ENCODE measurements at places on chromosomes 4 and X. TPM values are rescaled to one million over a fixed set of nuclear protein-coding genes. Genes with fewer than 3 reads are reported as not detected.

HSFX4 gene
- not detected for total RNA-seq

POF1B gene
- total RNA-seq, result 0.28 TPM

GPR173 gene
- 7.0 TPM for total RNA-seq

DNA sequence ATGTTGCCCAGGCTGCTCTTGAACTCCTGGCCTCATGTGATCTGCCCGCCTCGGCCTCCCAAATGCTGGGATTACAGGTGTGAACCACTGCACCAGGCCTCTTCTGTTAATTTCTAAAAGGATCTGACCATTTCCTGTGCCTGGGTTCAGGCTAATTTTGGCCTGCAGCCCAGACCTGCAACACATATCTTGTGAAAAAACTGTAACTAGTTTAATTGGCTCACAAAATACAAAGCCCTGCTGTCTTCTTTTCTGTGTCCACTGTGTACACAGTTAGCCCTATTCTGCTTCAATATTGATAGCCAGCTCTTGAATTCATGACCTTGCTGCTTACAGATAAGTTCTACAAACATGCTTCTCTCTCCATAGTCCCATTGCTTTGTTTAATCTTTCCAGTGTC lies 753.5 kb downstream of the PDHA2 start:
- no peak for DNase-seq

DNA sequence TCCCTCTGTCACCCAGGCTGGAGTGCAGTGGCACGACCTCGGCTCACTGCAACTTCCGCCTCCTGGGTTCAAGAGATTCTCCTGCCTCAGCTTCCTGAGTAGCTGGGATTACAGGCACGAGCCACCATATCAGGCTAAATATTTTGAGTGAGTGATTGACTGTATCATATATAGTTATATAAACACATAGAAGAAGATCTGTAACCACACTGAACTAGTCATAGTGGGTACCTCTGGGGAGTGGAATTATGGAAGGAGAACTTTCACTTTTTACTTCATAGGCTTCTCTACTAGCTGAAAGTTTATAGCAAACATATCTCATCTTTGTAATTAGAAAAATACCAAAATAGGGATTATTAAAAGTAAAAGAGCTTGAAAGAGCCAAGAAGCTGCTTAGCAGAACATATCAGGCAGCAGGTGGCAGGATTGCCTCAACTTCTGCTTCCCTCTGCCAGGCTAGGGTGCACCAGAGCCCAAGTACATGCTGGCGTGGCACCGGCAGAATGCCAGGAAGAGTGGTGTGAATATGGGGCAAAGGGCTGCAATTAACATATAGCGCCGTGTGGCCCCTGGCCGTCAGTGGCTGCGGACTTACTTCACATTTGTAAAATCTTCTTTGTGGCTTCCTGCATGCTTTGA lies 39.5 kb upstream of the CD40LG start:
- peak; percentile 13 for DNase-seq

DNA sequence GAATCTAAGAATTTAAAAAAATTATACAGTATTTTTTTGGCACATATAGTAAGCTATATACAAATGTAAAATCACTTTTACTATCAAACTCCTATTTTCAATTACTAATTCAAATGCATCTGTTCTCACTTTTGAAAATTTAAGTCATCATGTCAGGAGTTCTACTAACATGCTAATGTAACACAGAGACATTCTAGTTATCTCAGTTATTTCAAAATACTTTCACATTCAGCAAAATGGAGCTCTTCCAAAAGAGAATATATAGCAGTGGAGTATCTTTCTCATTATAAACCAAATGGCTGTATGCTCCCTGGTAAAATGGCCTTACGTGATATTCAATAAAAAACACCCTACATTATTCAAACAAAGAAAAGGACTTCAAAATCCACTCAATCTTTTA lies 42.3 kb downstream of the RFC1 start:
- DNase-seq, result no peak

GRCh38 chrX:9241427-9241826 lies 207.5 kb upstream of the FAM9B start:
- no peak for DNase-seq

DNA sequence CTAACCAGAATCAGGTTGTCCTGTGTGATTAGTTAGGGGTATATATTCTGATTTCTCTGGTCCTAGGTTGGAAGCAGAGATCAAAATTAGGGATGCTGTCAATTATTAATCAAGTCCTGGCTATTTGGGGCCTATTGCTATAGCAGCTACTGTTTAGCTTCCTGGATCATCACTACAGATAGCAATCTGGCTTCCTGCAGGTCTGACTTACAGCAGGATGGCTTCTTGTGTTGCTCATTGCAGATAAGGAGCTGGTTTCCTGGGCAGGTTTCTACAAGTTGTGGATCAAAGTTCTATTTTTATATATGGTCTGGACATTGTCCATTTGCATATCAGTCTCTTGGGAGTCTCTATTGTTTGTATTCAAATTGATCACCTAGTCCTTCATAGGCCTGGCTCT lies 57.7 kb upstream of the C4orf54 start:
- DNase-seq, result no peak
